ENCODE measurements at places on chromosomes 16 and 17.

DNA sequence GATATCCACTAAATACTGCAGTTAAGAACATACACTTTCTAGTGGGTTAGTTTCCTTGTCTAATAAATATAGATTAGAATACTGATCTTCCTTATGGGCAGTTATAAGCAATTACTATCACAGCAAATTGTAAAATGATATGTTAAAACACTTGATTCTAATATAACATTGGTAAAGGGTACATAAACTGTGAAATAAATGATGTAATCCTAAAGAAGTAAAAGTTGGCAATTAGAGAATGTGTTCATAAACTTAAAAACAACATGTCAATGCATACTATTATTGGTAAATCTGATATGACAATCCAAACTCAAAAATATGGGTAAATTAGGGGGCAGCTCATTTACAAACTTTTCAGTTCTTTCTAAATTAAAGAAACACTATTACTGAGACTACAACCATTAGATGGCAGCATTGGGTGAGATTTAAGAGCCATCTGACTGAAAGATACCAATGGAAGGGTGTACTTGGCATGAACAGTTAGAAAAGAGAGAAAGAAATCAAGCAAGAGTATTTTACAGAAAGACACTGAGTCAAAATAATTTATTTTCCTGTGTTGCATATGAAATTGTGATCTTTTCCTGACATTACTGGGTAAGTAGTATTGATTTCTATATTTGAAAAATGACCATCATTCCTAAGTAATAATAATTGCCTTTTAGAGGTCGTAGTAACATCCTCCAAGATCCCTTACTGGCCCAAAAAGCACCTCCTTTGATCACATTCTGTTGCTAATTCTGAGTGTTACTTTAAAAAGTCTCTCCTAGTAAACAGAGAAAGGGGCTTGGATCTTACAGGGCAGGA is 119.6 kb downstream of the SPAG9 start:
- H3K27me3 ChIP-seq = no peaks in the 10 kb centered on the region
- DNase-seq = peak; percentile 69
- no peaks in the 10 kb centered on the region for H3K4me1 ChIP-seq
- peaks cover 82% of the 10 kb centered on the region for H3K36me3 ChIP-seq
- no peak overlapping the region for H3K4me3 ChIP-seq

- DNase-seq = no peak
- H3K4me1 ChIP-seq = no peaks in the 10 kb centered on the region
- peaks cover 14% of the 10 kb centered on the region for H3K27me3 ChIP-seq
- H3K4me3 ChIP-seq = no peak overlapping the region
- no peaks in the 10 kb centered on the region for H3K36me3 ChIP-seq
Observed at GRCh38 chr17:45835481-45835880, 9.2 kb upstream of the SPPL2C start.

DNA sequence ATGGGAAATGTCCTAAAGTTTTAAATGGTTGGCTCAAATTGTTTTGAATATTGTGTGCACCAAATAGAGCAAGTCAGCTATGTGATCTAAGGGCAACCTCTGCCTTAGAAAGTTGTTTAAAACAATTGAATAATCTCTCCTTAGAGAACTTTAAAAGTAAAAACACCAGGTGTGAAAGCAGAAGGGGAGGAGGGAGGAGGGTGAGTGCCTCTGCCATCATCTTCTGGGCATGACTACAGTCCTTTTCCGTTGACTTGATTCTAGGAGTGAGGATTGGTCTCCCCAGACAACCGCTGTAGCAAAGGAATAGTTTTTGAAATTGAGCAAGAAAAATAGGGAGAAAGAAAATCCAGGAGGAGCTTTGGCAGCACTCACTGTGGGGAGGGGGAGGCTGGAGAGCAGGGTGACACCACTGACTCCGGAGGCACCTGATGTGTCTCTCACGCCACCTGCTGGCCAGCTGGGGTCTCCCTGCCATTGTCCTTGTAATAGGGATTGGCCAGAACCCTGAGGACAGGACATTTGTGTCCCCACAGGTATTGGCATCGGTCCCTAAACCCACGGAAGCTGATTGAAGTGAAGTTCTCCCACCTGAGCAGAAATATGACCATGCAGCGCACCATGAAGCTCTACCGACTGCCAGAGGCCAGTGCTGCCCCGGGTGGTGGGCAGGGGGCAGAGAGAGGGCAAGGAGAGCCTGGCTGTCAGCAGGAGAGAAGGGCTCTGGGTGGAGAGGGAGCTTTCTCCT is 33.3 kb downstream of the PLCD3 start:
- H3K27ac ChIP-seq = peak overlapping the region; percentile 86
- H3K4me3 ChIP-seq = no peak overlapping the region
- no peaks in the 10 kb centered on the region for H3K27me3 ChIP-seq
- peaks cover 83% of the 10 kb centered on the region for H3K36me3 ChIP-seq
- DNase-seq = peak; percentile 85

- H3K36me3 ChIP-seq = no peaks in the 10 kb centered on the region
- no peak overlapping the region for H3K27ac ChIP-seq
- no peak overlapping the region for H3K4me3 ChIP-seq
Observed at GRCh38 chr16:48820379-48820778, 210.4 kb upstream of the N4BP1 start.

- H3K4me1 ChIP-seq = peaks cover 2% of the 10 kb centered on the region
- H3K36me3 ChIP-seq = no peaks in the 10 kb centered on the region
- no peak overlapping the region for H3K4me3 ChIP-seq
- no peak for DNase-seq
Observed at GRCh38 chr17:18959071-18959844, 7.3 kb downstream of the SLC5A10 start.

DNA sequence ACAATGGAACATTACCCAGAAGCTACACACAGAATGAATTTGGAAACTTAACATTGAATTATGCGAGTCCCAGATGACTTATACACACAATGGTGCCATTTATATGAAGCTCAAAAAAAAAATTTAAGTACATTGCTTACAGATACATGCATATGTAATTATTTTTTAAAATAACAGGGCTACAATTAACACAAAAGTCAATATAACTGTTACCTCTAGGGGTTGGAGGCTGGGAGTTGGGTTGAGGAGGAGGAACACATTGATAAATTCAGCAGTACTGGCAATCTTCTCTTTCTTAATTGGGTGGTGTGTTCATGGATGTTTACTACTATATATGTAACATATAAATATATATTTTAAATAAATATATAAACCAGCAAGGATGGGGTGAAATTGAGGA is 1.1 kb downstream of the ZNF23 start:
- H3K27ac ChIP-seq = no peak overlapping the region
- H3K4me1 ChIP-seq = peaks cover 5% of the 10 kb centered on the region
- no peaks in the 10 kb centered on the region for H3K27me3 ChIP-seq

- H3K4me1 ChIP-seq = peaks cover 5% of the 10 kb centered on the region
- H3K36me3 ChIP-seq = no peaks in the 10 kb centered on the region
- H3K4me3 ChIP-seq = no peak overlapping the region
- DNase-seq = no peak
- no peak overlapping the region for H3K27ac ChIP-seq
Observed at GRCh38 chr16:12437761-12438440, 365.8 kb downstream of the CPPED1 start.

GRCh38 chr16:51657848-51658247 is 506.8 kb upstream of the SALL1 start:
- H3K27ac ChIP-seq = no peak overlapping the region
- no peaks in the 10 kb centered on the region for H3K4me1 ChIP-seq
- H3K4me3 ChIP-seq = no peak overlapping the region
- DNase-seq = no peak
- H3K27me3 ChIP-seq = no peaks in the 10 kb centered on the region
- H3K36me3 ChIP-seq = no peaks in the 10 kb centered on the region
